Effector CD4-positive, alpha-beta T cell (primary cell): ENCODE measurements at places on chromosomes 2 and 18.

- DNase-seq = no peak
Observed at GRCh38 chr2:145220496-145220895, 700.6 kb upstream of the ZEB2 start.

DNA sequence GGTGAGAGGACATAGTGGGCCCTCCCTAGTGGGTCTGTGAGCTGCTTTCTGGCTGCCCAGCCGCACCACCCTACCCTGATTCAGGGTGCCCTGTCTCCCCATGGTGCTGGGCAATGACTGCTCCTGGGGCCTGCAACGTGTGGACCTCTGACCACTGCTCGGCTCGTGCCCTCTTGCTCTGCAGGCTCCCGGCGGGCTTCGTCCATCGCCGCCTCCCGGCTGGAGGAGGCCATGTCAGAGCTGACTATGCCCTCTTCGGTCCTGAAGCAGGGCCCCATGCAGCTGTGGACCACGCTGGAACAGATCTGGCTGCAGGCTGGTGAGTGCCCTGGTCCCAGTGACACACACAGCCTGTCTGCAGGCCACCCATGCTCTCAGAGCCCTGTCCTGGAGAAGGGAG lies 103.5 kb downstream of the STPG4 start:
- no peak for DNase-seq

DNA sequence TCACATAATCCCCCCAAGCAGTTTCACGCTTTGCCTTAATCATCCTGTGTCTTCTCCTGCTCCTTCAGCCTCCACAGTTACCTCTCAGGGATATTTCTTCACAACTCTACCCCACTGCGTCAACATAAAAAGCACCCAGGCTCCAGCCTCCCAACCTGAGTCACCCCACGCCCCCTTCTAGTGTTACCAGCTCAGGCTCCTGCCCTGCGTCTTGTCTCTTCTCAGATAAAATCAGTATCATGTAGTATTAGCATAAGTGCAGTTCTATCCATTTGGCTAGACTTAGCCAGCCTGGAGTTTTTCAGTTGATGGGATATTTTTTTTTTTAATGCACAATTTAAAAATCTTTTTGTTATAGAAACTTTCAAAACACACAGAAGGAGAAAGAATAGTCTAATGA lies 9.6 kb upstream of the PELI1 start:
- no peak for DNase-seq

DNA sequence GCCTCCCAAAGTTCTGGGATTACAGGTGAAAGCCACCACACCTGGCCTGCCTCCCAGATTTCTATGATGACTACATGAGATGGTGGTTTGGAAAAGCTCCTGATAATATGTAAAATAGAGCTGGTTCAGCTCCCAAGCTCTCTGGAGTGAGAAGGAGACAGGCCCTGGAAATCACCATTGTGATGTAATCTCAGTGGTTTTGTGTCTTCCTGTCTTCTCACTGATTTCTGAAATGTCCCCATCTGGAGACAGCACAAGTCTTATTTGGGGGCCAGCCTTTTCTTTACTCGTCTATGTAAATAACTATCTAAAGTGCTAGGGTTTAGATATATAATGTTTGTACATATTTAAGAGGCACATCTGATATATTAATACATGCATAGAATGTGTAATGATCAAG lies 64.0 kb downstream of the CCNT2 start:
- no peak for DNase-seq

GRCh38 chr2:79640001-79640400 lies 127.2 kb downstream of the CTNNA2 start:
- no peak for DNase-seq

- no peak for DNase-seq
Observed at GRCh38 chr18:25281556-25281955, 70.4 kb downstream of the ZNF521 start.

DNA sequence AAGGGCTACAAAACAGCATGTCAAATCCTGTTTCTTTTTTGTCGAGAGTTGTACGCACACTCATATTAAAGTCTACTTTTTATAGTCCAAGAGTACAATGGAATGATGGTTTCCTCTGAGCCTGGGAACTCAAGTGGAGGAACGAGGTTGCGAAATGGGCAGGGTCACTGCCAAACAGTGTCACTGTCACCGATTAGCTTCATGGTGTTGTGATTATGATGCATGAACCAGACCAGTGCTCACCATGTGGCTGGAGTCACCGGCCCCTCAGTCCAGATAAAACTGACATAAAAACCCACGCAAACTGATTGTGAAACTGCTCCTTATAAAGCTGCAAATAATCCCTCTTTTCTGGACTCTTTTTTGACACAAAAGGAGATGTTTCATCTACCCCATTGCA lies 122.0 kb downstream of the COPS8 start:
- no peak for DNase-seq

GRCh38 chr18:23068570-23069310 lies 66.5 kb upstream of the CABLES1 start:
- no peak for DNase-seq

GRCh38 chr2:175737722-175738361 lies 264.2 kb downstream of the LNPK start:
- no peak for DNase-seq

DNA sequence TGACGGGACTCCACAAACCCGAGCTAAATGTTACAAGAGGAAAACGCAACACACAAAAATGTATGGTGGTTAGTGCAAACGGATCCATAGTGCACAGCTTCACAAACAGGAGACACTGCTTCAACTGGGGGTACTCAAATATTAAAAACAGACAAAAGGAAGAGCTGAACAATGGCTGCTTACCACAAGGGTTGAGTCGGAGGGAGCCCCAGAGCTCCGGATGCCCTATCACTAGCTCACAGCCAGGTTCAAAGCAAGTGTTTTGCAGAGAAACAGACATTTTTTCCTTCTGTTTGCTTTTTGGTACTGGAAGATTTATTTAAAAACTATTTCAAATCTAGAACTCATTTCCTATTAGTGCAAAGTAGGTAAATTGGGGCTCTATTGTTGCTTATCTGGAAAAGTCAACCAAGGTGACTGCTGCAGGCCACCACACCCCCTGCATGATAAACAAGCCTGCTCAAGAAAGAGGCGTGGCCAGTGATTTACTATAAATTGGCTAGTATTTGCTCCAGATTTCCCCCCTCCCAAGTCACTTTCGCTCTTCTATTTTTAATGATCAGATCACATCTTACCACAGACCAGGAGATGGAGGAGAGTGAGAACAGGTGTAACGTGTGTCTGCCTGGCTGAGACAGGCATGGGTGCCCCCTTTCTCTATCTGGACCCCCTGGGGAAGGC lies 46.5 kb downstream of the ZAP70 start:
- DNase-seq = no peak

DNA sequence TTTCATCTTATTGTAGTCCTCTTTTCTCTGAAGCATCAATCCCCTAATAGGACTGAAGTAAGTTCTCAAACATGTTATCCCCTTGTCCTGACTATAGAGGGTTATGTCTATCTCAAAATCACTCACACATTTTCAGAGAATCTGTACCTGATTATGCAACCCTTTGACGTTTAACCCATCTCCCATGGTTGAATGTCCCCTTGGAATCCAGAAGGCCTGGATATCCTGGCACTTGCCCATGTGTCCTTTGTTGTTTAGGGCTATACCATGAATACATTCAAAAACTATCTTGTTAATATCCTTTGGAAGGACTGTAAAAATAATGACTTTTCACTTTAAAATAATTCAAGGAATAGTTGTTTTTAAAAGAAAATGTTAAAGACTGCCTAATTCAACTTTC lies 66.3 kb upstream of the PSMD14 start:
- no peak for DNase-seq

- DNase-seq = no peak
Observed at GRCh38 chr2:229350883-229351282, 79.8 kb upstream of the PID1 start.

GRCh38 chr2:9811679-9812511 lies 31.4 kb upstream of the TAF1B start:
- no peak for DNase-seq

DNA sequence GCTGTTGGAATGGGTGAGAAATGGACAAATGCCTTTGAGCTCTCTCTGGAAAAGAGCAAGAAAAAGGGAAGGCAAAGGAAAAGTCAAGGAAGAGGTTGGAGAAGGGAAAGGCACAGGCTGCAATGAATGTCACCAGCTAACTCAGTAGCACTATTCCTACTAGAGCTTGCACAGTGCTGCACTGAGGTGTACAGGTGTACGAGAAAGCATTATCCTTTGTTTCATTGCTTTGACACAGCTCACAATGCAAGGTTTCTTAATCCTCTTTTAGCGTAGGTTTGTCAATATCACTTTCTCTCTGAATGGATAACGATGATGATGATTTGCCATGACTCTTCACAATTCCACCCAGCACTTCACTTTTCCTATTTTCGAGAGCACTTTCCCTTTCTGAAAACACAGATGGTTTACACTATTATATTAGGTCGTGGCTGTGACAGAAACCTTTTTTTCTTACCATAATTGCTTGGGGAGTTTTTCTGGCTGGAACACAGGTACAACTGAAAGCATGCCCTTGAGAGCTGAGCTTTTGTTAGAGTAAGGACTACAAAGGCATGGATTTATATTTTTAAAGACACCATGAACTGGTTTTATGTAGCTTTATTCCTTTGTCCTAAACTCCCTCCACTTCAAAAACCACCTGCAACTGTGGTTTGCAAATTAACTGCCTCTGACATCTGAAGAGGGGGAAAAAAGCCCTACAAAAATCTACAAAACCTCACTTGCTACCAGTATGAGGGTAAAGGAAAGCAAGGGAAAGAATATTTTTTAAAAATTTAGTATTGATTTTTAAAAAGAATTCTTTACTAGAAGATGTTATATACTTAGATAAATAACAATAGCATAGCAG lies 265.5 kb downstream of the TGIF1 start:
- no peak for DNase-seq

- no peak for DNase-seq
Observed at GRCh38 chr18:26618135-26618534, 69.8 kb upstream of the KCTD1 start.

DNA sequence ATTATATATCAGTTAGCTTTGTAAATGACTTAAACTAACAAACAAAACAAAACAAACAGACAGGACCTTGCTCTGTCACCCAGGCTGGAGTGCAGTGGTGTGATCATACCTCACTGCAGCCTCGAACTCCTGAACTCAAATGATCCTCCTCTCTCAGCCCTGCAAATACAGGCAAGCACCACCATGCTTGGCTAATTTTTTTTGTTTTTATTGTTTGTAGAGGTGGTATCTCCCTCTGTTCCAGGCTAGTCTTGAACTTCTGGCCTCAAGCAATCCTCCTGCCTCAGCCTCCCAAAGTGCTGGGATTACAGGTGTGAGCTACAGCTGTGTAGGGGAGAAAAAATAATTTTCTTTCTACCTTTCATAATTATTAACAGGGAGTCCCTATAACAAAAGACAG lies 33.8 kb upstream of the PPM1B start:
- DNase-seq = no peak

- DNase-seq = no peak
Observed at GRCh38 chr2:238339395-238339780, 19.1 kb downstream of the TRAF3IP1 start.

DNA sequence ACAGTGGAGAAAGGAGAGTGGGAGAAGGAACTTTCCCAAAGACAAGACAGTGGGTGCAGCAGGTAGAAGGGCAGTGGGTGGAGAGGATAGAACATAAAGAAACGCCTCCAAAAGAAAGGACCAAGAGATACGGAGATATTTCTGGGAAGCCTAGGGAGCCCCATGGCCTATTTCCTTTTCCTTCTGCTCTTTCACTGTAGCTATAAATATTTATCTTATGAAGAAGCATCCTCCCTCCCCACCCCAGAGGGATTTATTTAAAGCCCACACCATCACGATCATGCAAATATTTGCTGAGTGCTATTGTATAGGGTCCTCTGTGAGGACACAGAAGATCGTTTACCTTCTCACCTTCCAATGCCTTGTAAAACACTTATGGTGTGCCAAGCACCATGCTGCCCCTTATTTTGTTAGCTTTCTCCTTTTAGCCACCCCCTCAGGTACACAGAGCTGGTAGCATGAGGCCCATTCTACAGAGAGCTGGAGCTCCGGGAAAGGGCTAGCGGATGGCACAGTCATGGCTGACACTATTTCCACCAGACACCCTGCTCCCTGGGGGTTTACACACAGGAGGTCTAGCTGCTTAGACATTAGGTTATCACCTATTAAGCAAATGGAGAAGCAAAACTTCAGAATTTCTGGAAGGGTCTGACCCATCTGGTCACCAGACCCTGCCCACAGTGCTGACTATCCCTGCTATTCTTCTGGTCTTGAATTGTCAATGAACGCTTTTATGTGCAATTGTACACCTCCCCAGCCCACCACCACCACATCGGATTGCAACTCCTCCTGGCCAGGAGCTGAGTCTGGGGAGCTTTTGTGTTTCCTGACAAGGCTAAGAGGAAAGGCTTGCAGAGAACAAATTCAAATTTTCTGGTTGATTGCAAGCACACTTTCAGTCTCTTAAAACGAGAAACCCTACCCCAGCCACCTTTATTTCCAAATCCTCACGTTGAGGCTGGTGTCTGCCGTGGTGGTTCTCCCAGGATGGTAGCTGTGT lies 91.8 kb upstream of the KLF7 start:
- no peak for DNase-seq

- no peak for DNase-seq
Observed at GRCh38 chr2:62038975-62039771, 133.7 kb downstream of the COMMD1 start.

DNA sequence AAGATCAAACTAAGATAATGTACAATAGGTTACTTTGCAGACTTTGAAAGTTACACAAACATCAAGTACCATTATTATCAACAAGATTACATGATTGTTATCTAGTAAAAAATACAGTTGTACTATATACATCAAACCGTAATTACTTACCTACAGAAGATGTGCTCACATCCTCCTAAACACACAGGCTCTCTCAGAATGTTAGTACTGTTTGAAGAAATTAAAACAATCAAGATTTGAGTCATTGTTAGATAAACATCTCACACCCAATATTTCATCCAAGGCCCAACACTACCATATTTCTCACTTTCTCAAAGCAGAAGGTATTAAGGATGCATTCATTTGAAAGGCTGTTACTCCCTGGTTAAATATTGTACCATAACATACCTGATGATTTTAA lies 12.6 kb downstream of the BARD1 start:
- DNase-seq = no peak

GRCh38 chr2:8876628-8877027 lies 39.2 kb upstream of the KIDINS220 start:
- DNase-seq = no peak

DNA sequence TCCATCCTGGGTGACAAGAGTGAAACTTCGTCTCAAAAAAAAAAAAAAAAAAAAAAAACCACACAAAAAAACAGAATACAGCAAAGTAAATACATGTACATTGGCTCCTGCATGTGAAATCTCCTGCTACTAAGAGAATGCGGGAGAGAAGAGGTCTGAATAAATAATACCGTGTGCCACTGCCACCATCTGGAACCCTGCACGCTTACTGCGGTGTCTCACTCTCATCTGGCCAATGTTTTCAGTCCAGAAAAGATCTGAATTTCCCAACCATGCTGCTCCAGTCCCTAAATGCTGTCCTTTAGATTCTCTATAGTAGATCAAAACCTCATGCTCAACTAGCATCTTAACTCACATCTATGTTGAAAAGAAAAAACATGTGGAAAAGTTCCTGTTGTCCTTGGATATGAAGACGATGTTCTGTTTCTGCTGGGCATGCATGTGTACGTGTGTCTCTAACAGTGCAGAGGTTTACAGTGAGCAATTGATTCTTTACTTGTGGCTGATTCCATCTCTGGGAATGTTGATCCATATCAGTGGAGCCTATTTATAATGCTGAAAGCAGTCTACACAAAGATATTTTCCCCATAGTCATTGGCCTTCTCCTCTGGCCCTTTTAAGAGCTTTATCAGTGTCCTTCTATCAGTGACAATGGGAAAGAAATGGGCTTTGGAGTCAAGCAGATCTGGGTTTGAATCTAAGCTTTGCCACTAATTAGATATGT lies 11.9 kb downstream of the STON1 start:
- no peak for DNase-seq

- DNase-seq = no peak
Observed at GRCh38 chr2:17571681-17572080, 31.2 kb downstream of the VSNL1 start.
